ENCODE measurements at places on chromosomes 3 and 15.
A peak's percentile ranks its signal among the peaks of the same experiment; 100 is the strongest.

DNA sequence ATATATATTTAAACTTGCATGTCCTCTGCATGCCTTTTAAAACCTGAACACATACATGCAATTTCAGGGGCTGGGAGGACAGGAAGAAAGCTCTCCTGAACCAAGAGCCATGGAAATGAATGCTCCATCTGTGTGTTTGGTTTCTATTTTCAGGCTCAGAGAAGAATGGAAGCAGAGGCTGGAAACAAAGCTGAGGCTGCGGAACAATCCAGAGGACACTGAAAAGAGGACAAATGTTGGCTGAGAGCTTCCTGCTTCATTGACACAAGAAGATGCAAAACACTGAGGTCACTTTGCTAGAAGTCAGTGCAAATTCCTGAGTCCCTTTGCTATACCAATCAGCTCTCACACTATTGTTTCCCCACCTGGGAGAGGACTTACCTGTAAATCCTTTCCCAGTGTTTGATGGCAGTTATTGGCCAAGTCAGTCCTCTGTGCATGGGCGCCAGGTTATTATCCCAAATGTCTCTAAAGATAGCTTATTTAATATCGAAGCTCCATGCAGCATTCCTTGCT is 12.7 kb downstream of the FAM240A start:
- ATAC-seq: no peak

DNA sequence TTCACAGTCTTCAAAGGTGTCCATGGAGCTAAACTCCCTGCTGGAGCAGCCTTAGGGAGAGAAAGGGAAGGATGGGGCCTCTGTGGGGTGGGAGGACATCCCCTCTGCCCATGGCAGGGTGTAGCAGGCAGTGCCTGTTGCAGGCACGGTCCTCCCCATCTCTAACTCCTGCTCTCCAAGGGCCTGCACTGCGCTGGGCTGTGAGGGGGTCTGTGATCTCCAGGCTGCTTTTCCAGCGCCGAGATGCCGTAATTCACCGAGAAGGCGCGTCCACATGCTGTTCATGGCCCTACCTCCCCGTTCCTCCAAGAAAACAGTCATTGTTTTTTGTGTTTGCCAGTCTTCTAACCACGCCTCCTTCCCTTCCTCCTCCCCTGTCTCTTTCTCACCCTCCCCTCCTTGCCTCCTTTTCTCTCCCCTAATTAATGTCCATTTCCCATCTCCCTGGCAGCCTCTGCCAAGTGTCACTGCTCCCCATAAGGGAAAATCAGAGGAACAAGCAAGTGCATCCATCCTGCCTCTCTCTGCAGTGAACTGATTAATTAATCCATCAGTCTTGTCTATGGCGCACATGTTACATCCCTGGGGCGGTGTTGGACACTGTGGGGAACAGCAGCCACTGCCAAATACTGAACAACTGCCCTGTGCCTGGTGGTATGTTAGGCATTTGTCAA is 17.7 kb upstream of the LAMP3 start:
- no peak for ATAC-seq

DNA sequence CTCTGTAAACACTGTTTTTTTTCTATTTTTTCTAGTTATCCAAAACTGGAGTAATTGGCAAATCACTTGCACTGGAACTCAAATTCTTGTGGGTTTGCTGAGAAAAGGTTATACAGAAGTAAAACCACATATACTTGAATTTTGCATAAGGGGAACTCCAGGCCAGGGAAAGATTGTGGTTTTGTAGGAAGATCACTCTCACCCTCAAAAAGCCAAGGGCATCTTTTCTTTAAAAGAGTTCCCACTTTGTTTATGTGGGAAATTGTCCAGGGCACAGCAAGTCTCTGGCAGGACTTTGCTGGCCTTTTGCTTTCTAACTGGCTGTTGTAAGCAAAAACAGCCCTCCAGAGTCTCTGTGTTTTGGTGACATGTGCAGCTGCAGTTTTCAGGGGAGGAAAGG is 340.3 kb upstream of the RBMS3 start:
- ATAC-seq: peak; percentile 56

GRCh38 chr3:149726716-149727407 is 25.4 kb downstream of the COMMD2 start:
- ATAC-seq: no peak

- peak; percentile 54 for ATAC-seq
Measured at GRCh38 chr3:19711160-19711782, 222.7 kb downstream of the EFHB start.

DNA sequence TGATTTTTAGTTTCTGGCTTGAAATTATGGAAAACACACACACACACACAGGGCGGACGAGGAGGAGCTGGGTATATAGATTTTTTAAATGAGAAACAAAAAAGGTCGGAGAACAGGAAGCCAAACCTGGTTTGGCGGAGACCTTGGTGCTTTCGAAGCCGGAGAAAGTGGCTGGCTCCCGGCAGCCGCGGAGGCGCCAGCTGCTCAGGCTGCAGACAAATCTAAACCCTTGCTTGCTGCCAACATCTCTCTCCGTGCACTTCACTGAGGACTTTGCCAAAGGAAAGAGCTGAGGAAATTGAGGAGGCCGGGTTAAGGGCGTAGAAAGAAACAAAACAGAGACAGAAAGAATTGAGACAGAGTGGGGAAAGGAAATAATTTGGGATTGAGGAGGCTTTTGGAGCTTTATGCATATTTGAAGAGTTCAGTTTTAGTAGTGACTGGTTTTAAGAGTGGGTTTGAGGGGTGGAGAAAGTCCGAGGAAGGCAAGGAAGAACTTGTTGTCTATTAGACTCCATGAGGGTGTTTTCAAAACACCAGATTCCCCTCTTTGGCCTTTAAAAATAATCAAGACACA is 2.2 kb downstream of the ZIC1 start:
- no peak for ATAC-seq

DNA sequence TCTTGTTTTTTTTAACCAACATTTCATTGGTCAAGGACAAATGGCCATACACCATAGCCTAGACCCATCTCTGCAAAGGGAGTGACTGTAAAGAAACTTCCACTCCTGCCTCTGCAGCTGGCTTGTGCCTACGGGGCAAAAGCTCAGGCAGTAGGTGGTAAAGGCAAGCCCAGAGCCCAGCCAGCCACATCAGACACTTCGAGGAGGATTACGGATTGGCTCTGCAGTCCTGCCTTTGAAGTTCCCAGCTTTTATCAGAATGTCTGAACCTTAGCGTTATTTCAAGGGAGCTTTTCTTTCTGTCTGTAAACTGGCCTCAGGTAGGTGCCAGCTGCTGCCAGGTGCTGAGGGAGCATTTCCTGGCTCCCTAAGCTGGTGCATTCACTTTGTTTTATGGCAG is 15.6 kb downstream of the ZNF710 start:
- ATAC-seq: no peak

GRCh38 chr3:126649556-126650092 is 5.3 kb downstream of the TXNRD3 start:
- no peak for ATAC-seq

GRCh38 chr15:62858343-62858742 is 184.2 kb upstream of the TPM1 start:
- no peak for ATAC-seq

- no peak for ATAC-seq
Measured at GRCh38 chr3:71584394-71585011, 975 bp upstream of the FOXP1 start.

DNA sequence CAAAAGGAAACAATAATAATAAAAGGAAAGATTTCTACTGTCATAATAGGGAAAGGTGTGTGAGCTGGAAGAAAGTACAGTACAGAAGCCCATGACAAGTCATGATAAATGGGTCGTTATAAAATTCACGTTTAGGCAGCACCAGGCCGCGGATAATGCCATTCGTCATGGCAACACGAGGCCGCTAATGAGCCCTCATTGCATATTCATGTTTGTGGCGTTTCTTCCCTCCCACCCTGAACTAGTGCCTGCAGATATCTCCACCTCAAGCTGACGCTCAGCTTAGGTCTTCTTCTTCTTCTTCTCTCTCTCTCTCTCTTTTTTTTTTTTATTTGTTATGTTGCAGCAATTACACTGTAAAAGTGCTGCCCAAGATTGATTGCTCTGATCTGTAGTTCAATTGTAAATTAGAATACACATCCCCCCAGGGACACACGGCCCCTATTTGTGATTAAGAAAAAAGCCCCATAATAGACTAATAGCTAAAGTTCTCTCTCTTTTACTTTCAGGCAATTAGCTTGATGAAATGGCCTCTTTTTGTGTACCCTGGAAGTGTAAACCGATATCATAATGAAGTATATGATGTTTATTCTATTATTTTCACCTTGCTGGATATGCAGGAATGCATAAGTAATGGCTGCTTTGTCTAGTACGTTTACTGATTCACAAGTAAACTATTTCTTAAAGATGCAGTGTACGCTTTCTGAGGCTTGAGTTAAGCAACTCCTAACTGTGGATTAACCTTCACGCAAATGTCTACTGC is 61.9 kb upstream of the NR2F2 start:
- ATAC-seq: no peak

- no peak for ATAC-seq
Measured at GRCh38 chr15:39188930-39189329, 391.9 kb upstream of the THBS1 start.

GRCh38 chr15:44308889-44309288 is 20.4 kb downstream of the GOLM2 start:
- peak; percentile 73 for ATAC-seq

GRCh38 chr15:39887832-39888231 is 32.2 kb downstream of the GPR176 start:
- ATAC-seq: no peak

- ATAC-seq: no peak
Measured at GRCh38 chr3:178907081-178907480, 164.5 kb downstream of the ZMAT3 start.

GRCh38 chr3:10310578-10310977 is 10.3 kb downstream of the SEC13 start:
- ATAC-seq: no peak
